ENCODE measurements at places on chromosomes 4 and X. TPM values are rescaled to one million over a fixed set of nuclear protein-coding genes. Genes with fewer than 3 reads are reported as not detected.

- no peak for DNase-seq
These were observed 204.7 kb upstream of the CASK start for GRCh38 chrX:42128020-42128419.

- DNase-seq: no peak
These were observed 35.3 kb downstream of the ANKRD17 start for GRCh38 chr4:73223258-73223650.

GRCh38 chrX:57587062-57587461 lies 4.7 kb upstream of the ZXDB start:
- no peak for DNase-seq

DNA sequence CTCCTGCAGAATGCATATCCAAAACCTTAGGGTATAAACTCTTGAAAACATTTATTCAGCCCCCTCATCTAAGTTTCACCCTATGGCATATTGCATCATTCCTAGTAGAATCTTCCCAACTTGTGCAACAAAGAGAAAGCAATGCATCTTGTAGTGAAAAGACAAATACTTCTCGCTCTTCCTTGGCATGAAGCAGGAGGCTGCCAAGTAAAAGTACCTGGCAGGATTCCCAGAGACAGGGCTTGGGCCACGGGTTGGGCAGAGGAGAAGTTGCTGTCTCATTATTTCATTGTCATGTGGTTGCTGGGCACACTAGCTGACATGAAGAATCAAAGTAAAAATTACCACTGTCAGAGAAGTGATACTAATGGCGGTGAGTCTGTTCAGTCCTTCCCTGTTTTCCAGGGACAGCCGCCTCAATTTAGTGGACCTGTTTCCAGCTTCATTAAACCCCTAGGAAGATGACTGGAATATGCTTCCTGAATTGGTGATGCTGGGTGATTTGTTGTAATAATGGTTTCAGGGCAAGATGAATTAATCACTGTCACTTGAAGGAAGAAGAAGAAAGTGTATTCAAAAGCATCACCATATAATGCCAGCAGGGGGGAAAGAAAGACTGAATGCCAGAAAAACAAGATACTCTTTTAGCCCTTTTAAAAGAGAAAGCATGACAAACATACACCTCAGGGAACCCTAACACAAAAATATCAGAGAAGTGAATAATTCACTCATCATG lies 380.5 kb upstream of the IGFBP7 start:
- DNase-seq: no peak

DNA sequence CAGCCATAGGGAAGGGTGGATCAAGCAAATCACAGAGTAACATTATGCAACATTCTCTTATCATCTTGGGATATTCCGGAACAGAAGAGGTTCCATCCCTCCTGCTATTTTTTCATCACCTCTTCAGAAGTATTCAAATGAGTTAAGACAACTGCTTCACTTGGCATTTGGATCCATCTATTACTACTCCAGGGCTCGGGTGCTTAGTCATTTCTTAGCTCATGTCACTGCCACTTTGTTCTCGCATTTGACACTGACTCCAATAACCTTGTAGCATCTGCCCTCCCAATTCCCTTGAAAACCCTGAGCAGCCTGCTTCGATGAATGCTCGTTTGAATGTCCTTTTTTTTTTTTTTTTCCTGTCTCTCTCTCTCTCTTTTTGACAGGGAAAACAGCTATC lies 114.9 kb downstream of the PPARGC1A start:
- no peak for DNase-seq

- no peak for DNase-seq
These were observed 12.2 kb downstream of the WDR1 start for GRCh38 chr4:10104211-10104990.

DNA sequence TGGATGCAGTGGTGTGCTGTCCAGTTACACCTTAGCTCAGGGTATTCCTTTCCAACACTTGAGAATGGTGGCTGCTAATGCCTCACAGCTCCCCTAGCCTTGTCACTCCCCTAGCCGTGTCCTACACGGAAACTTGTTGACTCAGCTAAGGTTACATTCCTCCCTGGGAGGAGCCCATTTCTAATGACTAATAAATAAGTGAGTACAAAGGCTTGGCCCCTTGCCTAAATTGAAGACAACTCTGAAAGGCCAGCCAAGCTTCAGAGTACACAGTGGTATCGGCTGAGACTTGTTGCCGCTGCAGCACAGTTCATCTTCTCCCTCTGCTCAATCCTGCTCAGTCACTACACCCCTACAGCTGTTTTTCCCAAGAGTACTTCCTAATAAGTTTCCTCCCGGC lies 21.2 kb upstream of the SLC25A31 start:
- DNase-seq: peak; percentile 24

- DNase-seq: no peak
These were observed 295 bp upstream of the TLR10 start for GRCh38 chr4:38783109-38783460.

DNA sequence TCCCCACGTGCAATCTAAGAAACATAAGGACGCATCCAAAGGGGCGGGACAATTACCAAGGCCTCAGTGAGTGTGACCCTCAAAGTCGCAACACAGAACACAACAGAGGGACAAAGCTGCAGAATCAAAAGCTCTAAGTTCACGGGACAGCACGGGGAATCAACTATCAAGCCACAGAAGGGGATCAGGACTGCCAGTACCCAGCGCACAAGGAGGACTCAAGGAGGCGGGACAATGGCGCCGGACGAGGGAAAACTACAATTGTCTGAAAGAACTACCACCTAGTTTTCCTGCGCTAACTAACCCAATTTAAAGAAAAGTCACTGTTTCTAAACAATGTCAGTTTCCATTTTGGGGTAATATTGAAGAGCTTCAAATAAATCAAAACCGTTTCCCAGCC lies 1.3 kb downstream of the FAM53A start:
- no peak for DNase-seq

DNA sequence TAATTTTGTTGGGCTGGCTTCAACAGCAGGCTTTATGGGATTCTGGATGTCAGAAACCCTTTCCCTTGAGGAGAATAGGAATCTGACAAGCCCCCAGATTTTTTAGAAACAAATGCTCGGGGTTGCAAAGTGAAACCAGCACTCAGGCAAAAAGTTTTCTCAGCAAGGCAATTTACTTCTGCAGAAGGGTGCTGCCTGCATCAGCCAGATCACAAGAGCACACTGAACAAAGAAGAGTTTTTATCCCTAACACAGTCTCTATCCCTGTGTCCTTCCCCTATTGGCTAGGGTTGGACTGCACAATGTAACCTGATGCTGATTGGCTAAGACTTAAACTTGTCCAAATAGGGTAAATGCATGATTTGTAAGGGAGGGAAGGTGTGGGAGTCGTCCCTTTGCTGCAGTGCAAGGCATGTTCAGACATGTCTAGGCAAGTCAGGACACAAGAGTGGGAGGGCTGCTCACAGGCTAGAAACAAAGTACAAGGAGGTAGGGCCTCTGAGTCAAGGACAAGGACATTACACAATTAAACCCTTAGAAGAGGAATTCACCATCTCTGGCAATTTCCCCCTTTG lies 175.8 kb downstream of the CCNG2 start:
- DNase-seq: no peak

DNA sequence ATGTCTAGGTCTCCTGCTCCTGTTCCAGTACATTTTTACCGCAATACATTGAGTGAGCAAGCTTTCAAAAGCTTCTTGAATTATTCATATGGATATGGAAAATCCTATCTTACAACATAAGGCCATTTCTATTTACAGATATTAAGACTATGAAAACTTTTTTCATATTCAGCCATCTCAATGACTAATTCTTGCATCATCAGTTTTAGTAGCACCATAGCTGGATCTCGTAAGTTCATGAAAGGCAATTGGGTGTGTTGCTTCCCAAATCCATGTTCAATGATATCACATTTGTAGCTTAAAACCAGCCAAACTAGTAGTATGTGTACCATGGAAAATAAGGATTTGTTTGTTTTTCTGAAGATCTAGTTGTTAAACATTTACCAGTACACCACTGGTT lies 118.3 kb upstream of the GABRA2 start:
- DNase-seq: no peak

DNA sequence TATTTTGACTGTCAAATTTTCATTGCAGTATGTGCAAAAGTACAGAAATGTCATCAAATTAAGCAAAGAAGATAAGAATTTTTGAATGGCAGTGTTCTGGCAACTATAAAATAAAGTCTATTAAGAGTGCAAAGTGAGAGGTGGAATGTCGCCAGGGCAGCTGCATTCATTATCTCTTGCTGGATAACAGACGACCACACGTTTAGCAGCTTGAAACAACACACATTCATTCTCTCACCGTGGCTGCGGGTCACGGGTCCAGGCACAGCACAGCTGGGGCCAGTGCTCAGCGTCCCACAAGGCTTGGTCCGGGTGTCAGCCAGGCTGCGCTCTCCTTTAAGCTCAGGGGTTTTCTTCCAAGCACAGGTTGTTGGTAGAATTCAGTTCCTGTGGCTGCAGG lies 113.9 kb downstream of the GPR143 start:
- no peak for DNase-seq

GRCh38 chr4:6568689-6569332 lies 6.2 kb upstream of the MAN2B2 start:
- no peak for DNase-seq

- DNase-seq: no peak
These were observed 40.2 kb downstream of the GPRIN3 start for GRCh38 chr4:89267392-89267791.

GRCh38 chrX:120462370-120462769 lies 6.7 kb downstream of the LAMP2 start:
- DNase-seq: no peak

GRCh38 chrX:23493941-23494374 lies 159.3 kb downstream of the PTCHD1 start:
- DNase-seq: peak; percentile 24

DNA sequence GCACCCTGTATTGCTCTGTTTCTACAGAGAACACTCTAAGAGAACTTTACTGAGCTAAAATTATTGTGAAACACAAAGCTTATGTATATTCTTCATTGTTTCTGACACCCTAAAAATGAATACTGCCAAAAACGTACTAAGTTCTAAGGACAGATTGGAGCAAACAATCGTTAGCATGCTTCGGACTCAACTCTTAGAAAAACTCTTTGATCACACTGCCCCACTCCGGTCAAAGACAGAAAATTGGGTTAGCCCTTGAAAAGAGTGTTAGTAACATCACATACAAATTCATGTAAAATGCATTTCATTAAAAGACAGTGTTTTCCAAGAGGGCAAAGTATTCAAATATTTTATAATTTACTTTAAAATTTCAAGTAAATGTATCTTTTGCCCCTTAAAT lies 177.4 kb downstream of the DCHS2 start:
- peak; percentile 19 for DNase-seq

GRCh38 chrX:124346117-124346876 lies at the start of gene SH2D1A:
Gene SH2D1A (plus strand): TSS chrX:124346563. CDS start chrX:124346643, 80 bp downstream.
- no peak for DNase-seq

DNA sequence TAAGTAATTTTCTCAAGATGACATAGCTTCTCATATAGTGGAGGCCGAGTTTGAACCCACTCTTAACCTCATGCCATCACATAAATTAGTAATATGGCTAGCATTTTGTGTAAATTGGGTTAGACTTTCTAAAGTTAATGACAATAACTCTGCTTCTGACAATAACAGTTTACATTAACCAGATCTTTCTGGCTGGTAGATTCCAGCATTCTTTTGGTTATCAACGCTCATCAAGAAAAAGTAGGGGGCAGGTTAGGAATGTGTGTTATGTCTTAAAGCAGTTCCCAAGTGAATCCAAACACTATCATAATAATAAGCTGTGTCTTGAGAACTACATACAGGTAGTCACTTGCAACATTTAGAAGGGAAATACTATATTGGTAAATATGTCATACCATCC lies 162.5 kb downstream of the PRDM5 start:
- no peak for DNase-seq

GRCh38 chr4:13328591-13328990 lies 155.5 kb downstream of the RAB28 start:
- no peak for DNase-seq

DNA sequence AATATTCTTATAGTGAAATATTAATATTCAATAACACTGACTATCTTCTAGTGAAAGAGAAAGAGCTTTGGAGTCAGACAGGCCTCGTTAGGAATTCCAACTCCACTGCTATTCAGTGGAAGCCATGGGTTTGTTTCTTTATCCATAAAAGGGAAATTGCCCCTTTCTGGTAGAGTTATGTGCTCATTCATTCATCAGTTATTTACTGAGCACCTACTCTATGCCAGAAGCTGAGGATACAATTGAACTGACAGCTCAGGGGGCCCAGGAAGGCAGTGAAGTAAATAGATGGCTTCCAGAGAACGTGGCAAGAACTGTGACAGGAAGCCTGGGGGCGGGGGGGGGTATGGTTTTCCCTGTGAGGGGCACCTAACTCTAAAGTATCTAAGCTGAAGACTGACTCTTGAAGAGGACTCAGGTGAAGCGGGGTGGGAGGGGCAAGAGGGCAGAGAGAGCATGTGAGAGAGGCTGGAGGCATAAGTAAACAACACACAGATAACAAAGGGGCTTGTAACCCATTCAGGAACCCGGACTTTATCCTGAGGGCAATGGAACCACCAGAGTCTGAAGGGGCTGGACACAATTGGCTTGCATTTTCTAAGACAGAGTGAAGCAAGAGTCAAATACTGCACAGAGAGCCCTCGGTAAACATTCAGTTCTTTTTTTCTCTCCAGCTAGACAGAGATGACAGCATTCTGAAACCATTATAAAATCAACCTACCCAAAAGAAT lies 20.3 kb downstream of the ANXA5 start:
- DNase-seq: peak; percentile 88

DNA sequence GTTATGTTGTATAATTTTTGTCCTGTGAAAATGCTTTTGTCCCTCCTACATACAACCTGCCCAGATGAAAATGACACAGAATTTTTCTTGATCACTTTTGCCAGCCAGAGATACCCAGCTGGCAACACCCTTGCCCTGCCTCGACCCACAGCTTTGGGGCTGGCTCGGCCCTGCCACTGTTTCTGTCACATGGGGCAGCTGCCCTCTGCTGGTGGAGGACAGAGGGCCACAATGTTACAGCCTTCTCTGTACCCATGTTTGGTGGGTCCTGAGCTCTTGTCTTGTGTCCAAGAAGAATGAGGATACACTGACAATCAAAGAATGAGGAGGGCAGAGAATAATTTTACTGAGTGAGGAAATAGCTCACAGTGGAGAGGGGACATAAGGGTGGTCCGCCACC lies 31.1 kb downstream of the BMP15 start:
- DNase-seq: peak; percentile 1

GRCh38 chrX:142978130-142978684 lies 47.5 kb upstream of the SPANXN4 start:
- no peak for DNase-seq

Gene SSX4B
- not detected for total RNA-seq

Gene GABRB1
- total RNA-seq: 9.2 TPM

Gene GLOD5
- not detected for total RNA-seq

Gene XK
- total RNA-seq: 2.6 TPM

Gene SPANXN3
- not detected for total RNA-seq

Gene CSAG2
- not detected for total RNA-seq

Gene CLCN4
- total RNA-seq: 11.1 TPM

Gene PGM2
- total RNA-seq: 33.4 TPM

Gene ESX1
- total RNA-seq: not detected

Gene DRD5
- not detected for total RNA-seq

Gene AADAT
- 10.5 TPM for total RNA-seq

Gene PNMA6F
- total RNA-seq: not detected

Gene ZNF711
- 12.7 TPM for total RNA-seq
